Activated T-cell treated with anti-CD3 and anti-CD28 coated beads, Interleukin-2, amount 50 U/mL, for 48 hours (primary cell): ENCODE measurements at places on chromosomes 4 and X.

DNA sequence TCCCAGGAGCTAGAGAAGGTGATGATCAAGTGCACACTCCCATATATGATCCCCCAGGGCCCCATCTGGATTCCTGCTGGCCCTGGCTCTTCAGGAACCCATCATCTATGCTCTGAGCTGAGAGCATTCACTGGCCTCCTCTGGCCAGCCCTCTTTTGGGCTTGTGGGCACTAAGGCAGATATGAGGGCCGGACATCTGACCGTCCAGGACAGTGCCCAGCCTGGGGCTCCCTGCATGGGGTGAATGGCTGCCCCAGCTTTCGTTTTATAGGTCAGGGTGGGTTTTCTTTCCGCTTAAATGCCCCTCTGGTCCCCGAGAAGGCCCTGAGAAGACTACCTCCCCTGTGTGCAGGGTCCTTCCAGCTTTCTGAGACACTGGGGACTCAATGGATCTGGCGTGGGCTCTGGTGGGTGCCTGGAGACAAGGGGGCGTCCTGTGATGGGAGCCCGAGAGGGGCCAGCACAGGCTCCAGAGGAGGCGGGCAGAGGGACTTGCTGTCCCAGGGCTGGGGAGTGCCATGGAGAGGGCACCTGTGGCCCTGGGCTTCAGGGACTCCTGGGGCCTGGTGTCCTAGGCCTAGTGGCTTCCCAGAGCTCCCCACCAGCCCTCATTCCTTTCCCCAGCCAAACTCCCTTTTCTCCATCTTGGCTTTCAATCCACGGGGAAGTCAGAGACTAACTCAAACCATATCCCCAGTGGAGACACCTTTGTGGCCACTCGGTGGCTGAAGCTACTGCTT lies 39.5 kb upstream of the GRPEL1 start:
- DNase-seq = no peak

DNA sequence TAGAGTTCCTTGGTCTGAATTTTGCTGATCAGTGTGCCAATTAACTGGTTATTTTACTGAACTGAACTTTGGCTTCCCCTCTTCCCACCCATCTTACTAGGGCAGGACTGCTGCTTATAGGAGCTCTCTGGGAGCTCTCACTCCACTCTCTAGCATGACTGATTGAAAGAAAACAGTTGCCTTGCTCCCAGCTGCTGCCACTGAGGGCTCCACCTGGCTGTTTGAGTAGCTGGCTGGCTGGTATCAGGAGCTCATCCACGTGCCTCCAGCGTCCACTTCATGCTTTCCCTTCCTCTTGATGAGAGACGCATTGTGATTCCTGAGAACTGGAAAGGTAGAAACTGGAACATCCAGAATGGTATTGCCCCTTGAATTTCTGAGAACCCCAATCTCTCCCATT lies 73.0 kb upstream of the KLHL13 start:
- DNase-seq = no peak

- no peak for DNase-seq
These were observed 106.6 kb downstream of the CEP135 start for GRCh38 chr4:56055027-56055977.

GRCh38 chrX:12824944-12825343 lies 33.7 kb downstream of the PRPS2 start:
- DNase-seq = no peak

- no peak for DNase-seq
These were observed 18.6 kb downstream of the MAP3K15 start for GRCh38 chrX:19496711-19497110.

- no peak for DNase-seq
These were observed 47.0 kb upstream of the ARSJ start for GRCh38 chr4:114026447-114026846.

- DNase-seq = no peak
These were observed 373 bp upstream of the INTS6L start for GRCh38 chrX:135520022-135520552.

GRCh38 chr4:95551653-95552052 lies 2.9 kb upstream of the UNC5C start:
- no peak for DNase-seq

DNA sequence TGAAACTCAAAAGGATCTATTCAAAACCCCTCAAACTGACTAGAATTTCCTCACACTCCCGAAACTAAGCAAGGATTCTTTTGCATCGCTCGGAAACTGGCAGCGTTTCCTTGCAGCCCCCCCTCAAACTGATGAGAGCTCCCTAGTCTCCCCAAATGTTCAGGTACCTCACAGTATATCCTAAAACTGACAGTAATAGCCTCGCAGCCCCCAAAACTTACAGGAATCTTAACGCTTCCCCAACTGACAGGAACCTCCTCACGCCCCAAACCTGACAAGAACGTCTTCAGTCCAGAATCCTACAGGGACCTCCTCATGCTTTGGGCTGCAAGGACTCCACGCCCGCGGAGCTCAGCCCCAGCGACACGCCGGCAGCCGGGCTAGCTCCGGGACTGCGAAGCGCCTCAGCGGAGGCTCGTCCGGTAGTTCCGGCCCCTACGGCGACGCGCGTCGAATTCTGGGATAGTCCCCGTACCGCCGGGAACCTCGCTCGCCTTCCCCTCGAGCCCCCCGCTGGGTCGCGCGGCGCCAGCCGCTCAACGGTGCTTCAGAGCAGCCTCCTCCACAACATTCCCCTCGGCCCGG lies 640 bp downstream of the PHF8 start:
- no peak for DNase-seq

DNA sequence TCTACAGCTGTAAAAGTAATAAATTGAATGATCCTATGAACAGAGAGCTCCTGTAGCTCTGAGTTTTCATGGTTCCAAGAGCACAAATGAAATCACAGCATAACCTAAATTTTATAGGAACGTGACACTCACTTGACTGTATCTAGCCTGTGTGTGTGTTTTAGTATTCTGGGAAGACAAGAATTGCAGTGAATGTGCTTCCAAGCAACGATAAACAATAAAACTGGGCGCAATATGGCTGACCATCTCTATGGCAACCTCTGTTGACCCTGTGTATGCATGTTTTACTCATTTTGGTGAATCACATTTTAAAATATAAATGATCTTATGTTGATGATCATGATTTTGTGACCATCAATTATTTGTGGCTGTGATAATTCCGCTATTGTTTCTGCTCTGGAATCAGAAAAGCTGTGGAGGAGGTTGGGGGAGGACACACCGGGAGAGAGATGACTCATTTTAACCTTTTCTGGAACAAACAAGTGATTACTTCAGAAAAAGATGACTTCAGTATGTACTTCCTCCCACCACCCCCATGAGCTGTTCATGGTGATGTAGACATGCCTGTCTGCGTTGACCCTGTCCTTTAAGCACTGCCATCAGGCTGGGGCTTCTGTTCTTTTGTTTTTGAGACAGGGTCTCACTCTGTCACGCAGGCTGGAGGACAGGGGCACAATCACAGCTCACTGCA lies 31.8 kb downstream of the USP11 start:
- DNase-seq = no peak

GRCh38 chr4:83276299-83277040 lies 8.1 kb downstream of the COQ2 start:
- DNase-seq = no peak

DNA sequence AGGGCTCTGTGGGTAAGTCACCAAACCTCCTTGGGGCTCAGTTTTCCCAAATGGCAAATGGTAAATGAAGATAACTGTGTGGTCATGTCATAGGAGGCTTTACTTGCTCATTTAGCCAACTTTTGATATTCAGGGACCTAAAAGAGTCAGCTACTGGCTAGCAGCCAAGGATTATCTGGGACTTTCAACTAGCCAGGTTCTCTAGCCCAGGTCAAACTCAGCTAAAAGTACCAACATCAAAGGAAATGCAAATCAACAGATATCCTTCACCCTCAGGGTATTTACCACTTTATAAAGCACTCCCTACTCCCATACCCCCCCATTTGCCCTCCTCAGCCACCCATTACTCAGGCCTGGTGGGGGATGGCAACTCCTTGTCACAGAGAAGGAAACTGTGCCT lies 7.5 kb downstream of the AMER1 start:
- no peak for DNase-seq

DNA sequence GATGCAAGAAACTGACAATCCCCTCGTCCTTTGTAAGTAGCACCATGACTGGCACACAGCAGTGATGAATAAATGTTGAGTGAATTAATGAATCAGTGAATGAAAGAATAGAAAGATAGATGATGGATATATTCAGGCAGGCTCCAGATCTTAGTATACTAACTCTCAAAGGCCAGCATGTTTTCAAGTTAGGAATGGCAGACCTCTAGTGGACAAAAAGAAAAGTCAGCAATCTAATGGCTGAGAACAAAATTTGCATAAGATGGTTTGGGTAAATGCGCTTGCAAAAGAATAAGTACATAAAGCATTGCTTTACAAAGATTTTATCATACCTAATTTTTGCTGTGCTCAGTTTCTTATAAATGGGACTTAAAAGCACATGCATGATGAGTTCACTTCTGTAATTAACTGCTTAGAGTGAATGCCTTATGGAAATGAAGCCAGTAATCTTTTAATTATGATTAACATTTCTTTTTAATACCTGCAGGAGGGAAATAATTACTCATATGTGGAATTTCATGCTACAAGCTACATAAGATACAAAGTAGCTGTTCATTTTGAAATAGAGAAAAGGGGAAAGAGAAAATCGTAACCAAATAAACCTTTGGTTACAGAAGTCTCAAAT lies 126.9 kb upstream of the GPRIN3 start:
- no peak for DNase-seq

- DNase-seq = no peak
These were observed 19.0 kb downstream of the HADH start for GRCh38 chr4:108008721-108009120.

- no peak for DNase-seq
These were observed 424.9 kb downstream of the CENPC start for GRCh38 chr4:67120369-67120768.

- no peak for DNase-seq
These were observed 21.2 kb upstream of the SLC25A31 start for GRCh38 chr4:127708985-127709384.

GRCh38 chr4:27360790-27361267 lies 500.2 kb downstream of the STIM2 start:
- DNase-seq = no peak

DNA sequence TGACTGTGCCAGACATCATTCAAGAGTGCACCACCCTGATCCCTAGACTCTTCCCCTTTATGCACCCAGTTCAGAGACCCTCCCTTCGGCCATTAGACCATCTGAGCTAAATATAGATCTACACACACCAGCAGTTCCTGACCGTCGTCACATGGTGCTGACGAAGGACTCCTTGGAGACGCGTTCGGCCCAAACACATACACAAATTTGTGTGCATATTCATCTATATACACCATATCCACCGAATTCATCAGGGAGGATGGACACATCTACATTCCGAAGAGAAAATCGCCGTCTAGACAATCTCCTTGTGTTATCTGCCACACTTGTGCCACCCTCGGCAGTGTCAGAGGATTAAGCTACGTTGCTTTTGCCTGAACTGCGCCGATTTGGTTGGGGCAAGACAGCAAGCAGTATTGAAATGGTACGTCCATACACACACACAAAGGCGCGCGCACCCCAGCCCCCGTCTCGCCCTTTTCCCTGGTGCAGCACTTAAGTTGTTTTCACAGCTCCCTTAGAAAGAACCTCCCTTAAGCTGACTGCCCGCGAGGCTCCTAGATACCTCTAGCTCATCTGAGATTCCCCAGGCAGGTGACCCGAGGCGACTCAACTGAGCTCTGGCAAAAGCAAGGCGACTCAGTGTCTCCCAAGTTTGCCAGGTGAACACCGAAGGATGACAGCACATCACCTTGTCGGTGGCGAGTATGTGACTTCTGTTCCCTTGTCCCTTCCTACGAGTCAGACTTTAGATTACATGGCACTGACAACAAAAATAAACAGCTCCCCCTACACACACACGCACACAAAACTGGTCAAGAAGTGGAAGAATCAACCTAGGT lies 1.0 kb downstream of the RASGEF1B start:
- peak; percentile 66 for DNase-seq

- no peak for DNase-seq
These were observed 1.7 kb downstream of the SAT1 start for GRCh38 chrX:23784470-23785331.
